ENCODE measurements at places on chromosomes 2 and 18.

GRCh38 chr2:215828528-215829184, 184.7 kb downstream of the MREG start:
- DNase-seq, result peak; percentile 62

DNA sequence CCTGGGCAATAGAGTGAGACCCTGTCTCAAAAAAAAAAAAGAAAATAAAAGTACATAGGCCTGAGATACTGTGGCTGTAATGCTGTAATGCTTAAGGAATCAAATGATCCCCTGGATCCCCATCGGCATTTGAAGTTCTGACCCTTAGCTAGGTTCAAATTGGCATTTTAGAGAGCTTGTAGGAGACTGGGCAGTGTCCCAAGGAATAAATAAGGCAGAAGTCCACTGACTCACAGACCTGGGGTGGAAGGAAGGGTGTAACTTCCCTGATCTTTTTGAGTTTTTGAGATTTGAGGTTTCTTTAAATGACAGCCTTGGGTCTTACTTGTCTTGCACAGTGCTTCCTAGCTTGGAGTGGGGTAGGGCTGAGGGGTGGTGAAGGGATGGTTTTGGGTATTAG, 553.7 kb downstream of the SLC4A3 start:
- no peak for DNase-seq

DNA sequence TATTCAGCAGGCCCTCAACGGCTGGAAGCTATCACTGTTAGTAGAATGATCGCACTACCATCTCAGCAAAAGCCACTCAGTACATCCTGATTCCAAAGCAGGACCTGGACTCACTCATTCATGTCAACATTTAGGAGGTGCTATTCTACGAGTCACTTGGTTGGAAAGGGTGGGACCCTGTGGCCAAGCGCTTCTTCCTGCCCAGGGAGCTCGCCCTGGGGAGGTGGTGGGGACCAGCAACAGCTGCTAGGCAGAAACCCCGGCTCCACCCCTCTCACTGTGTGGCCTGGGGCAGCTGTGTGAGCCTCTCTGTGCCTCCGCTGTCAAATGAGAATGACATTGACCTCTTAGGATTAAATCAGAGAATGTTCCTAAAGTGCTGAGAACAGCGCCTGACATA, 231.4 kb downstream of the EIPR1 start:
- no peak for DNase-seq

DNA sequence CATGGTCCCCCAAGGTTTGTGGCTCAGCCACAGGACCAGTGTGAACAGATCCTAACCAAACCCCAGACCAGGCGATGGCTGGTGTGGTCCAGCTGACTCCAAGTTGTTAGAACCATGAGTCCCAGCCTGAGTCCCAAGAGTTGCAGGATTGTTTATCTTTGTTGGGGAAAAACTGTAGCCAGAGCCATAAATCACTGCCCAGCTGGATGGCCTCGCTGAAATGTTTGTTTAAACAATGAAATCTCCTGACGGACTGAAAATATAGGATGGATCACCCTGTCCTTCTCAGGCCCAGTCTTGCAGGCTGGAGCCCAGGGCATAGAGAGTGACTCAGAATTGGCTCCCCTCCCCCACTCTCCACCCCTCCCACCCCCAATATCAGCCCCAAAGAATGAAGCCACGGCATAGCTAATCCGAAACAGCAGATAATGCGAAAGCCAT, 36.4 kb downstream of the PKDCC start:
- DNase-seq, result no peak

- no peak for DNase-seq
These were observed 527.1 kb upstream of the NRXN1 start for GRCh38 chr2:51559026-51559425.

DNA sequence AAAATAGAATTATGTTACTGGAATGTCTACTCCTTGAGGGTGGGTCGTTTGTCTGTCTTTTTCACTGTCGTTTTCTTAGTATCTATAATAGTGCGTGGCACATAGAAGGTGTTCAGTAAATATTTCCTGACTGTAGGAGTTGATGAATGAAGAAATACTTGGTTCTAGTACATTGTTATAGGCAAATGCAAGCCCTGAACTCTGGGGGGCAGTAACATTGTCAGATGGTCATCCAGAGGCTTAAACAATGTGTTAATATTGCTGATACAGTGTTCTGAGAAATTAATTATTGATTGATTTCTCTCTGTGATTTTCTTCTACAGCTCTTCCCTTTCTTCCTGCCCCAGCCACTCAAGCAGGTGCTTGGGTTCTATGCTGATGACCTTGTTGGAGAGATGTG, 24.4 kb upstream of the THOC1 start:
- no peak for DNase-seq

- DNase-seq, result no peak
These were observed 303.5 kb downstream of the EPHA4 start for GRCh38 chr2:221268631-221269030.

GRCh38 chr18:3124822-3125221, 94.9 kb downstream of the MYOM1 start:
- DNase-seq, result no peak

DNA sequence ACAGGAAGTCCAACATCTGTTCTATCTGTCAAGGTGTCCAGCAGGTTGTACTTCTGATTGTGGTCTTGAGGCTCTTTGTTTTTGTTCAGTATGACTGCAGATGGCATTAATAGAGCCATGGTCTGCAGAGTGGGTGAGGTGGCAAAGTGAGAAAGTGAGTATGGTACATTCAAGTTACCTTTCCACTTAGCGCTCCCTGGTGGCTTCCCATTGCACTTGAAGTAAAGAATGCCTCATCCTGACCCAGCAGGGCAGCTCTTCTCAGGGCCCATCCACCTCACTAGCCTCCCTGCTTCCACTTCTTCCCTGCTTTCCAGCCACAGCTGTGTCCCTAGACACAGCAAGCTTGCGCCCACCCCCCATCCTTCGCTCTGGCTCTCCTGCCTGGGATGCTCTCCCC, 148.0 kb upstream of the ALPP start:
- no peak for DNase-seq

All from NCI-H1694 (cell line).